ENCODE measurements at places on chromosomes 12 and 14. TPM values are rescaled to one million over a fixed set of nuclear protein-coding genes. Genes with fewer than 3 reads are reported as not detected.

- H3K4me3 ChIP-seq = no peak overlapping the region
- H3K27ac ChIP-seq = no peak overlapping the region
- DNase-seq = no peak
- H3K4me1 ChIP-seq = no peaks in the 10 kb centered on the region
Observed at GRCh38 chr12:99834710-99835109, 150.0 kb downstream of the ANKS1B start.

GRCh38 chr12:90042920-90043641 is 334.4 kb upstream of the ATP2B1 start:
- no peaks in the 10 kb centered on the region for H3K36me3 ChIP-seq
- no peaks in the 10 kb centered on the region for H3K27me3 ChIP-seq
- H3K4me1 ChIP-seq = no peaks in the 10 kb centered on the region
- no peak overlapping the region for H3K27ac ChIP-seq
- DNase-seq = no peak
- no peak overlapping the region for H3K4me3 ChIP-seq

DNA sequence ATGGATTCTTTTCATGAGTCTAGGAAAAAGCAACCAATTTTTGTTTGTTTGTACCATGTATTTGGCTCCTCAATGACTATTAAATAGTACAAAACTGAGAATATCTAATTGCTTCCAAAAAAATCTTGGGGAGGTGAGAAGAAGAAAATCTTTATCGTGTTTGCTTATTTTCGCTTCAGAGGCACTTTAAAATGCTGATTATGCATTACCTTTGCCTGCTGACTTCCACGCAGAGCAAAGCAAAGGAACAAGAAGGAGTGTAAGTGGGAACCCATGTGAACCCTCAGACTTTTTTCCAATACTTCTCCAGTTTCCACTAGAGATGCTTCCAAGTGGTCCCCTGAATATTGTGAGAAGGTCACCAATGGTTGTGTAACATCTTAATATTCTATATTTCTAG is 43.2 kb upstream of the STRN3 start:
- no peaks in the 10 kb centered on the region for H3K27me3 ChIP-seq
- H3K4me1 ChIP-seq = no peaks in the 10 kb centered on the region
- no peak overlapping the region for H3K4me3 ChIP-seq
- no peak for DNase-seq

DNA sequence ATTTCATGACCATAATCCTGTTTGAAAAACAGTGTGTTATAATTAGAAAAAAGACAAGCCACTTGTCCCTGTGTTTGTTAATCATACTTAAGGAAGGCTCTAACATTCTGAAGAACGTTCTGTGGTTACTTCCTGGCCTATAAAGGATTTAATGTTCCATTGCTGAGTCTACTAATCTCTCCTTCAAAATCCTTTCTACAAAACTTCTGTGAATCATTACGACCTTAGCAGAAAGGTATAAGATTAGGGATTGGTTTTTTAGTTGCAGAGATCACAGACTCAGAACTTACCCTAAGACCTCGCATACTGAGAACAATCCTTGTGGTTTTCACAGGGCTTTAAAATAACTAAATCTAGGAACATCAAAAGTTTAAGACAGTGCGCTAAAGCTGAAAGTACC is 48.3 kb downstream of the TMCC3 start:
- no peaks in the 10 kb centered on the region for H3K4me1 ChIP-seq
- no peak overlapping the region for H3K27ac ChIP-seq
- no peak for DNase-seq
- no peak overlapping the region for H3K4me3 ChIP-seq

DNA sequence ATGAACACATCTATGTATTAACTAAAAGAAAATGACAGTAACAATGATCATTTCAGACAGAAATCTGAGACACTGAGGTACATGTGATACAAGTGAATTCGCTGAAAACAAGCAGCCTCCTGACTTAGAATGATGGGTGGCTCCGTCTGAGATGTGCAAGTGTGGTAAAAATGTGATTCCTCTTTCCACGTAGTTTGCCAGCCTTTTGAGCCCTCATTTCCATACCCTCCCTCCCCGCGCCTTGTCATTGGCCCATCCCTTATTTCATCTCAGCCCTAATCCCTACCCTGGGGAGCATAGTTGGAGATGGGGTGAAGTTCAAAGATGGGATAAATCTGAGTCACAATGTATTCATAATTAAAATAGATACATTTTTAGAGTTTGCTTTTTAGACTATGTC is 107.8 kb downstream of the BMP4 start:
- DNase-seq = no peak
- no peak overlapping the region for H3K27ac ChIP-seq
- no peaks in the 10 kb centered on the region for H3K27me3 ChIP-seq
- H3K4me3 ChIP-seq = no peak overlapping the region

AMIGO2 gene
- total RNA-seq = 22.7 TPM

DNA sequence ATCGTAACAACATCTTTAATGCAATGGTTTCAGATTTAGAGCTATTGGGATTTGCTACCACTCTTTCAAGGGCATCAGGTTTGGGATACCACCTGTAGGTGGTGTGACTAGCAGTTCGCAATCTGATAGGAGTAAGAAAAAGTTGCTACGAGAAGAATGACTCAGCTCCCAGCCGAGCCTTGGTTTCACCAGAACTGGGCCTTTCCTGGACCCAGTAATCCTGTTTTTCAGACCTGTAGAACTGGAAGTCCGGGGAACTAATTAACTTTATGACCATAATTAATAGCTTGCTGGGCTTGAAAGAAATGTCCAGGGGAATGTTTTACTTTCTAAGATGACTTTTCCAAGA is 770 bp downstream of the ABHD4 start:
- peaks cover 13% of the 10 kb centered on the region for H3K4me1 ChIP-seq
- H3K27me3 ChIP-seq = no peaks in the 10 kb centered on the region
- H3K27ac ChIP-seq = peak overlapping the region; percentile 91
- peak; percentile 76 for DNase-seq
- H3K4me3 ChIP-seq = peak overlapping the region; percentile 89

OR6C2 gene
- total RNA-seq = not detected

HOXC9 gene
- 1.2 TPM for total RNA-seq

SRRM4 gene
- total RNA-seq = not detected

DNA sequence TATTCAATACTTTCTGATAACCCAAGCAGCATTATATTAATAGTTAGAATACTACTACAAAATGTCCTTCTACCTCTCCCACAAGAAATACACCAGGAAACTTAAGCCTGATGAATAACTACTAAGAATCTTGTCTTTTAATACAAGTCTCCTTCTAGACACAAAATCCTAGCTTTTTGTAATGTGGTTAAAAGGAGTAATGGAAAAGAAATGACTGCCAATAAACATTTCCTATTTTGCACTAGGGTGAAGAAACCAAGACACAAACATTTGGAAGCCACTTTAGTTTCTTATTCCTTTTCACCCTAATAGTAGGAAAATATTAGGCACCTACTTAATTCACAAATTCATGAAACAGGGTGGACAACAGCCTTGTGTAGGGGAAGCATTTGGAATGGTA is 51.3 kb upstream of the TTC7B start:
- no peak for DNase-seq
- H3K4me3 ChIP-seq = no peak overlapping the region
- H3K27ac ChIP-seq = no peak overlapping the region
- no peaks in the 10 kb centered on the region for H3K27me3 ChIP-seq
- H3K4me1 ChIP-seq = no peaks in the 10 kb centered on the region

GRCh38 chr14:77325746-77326094 is 4.9 kb downstream of the GSTZ1 start:
- H3K36me3 ChIP-seq = no peaks in the 10 kb centered on the region
- no peaks in the 10 kb centered on the region for H3K27me3 ChIP-seq
- no peak overlapping the region for H3K4me3 ChIP-seq
- H3K27ac ChIP-seq = no peak overlapping the region

DNA sequence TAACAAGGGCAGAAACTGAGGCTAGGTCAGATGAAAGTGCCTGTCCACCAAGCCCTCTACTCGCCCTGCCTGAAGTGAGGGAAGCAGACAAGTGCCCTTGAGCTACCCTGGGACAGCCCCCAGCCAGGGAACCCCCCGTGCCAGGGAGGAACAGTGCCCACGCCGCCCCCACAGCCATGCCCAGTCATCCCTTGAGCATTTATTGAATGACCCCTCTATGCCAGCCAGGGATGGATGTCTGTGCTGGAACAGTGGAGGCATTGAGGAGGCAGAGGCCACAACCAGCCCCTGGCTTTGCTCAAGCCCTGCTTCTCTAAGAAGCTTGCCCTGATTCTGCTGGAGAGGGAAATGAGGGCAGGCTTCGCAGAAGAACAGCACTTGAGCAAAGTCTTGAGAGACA is 3.7 kb upstream of the AQP6 start:
- DNase-seq = no peak
- no peaks in the 10 kb centered on the region for H3K27me3 ChIP-seq
- H3K4me3 ChIP-seq = no peak overlapping the region
- H3K4me1 ChIP-seq = peaks cover 10% of the 10 kb centered on the region
- no peak overlapping the region for H3K27ac ChIP-seq

- H3K4me1 ChIP-seq = no peaks in the 10 kb centered on the region
- no peaks in the 10 kb centered on the region for H3K27me3 ChIP-seq
- no peak overlapping the region for H3K27ac ChIP-seq
- H3K4me3 ChIP-seq = no peak overlapping the region
- no peak for DNase-seq
Observed at GRCh38 chr14:87282266-87282665, 710.7 kb downstream of the GALC start.

- H3K36me3 ChIP-seq = no peaks in the 10 kb centered on the region
- H3K27me3 ChIP-seq = no peaks in the 10 kb centered on the region
- no peak for DNase-seq
- no peak overlapping the region for H3K27ac ChIP-seq
- no peak overlapping the region for H3K4me3 ChIP-seq
Observed at GRCh38 chr14:55285048-55285652, 13.9 kb downstream of the FBXO34 start.

GRCh38 chr12:53376747-53377146 is 3.2 kb upstream of the SP1 start:
- peaks cover under 1% of the 10 kb centered on the region for H3K36me3 ChIP-seq
- no peak overlapping the region for H3K27ac ChIP-seq
- no peak overlapping the region for H3K4me3 ChIP-seq
- peaks cover 18% of the 10 kb centered on the region for H3K4me1 ChIP-seq

TEX22 gene
- total RNA-seq = not detected

- no peak for DNase-seq
- H3K36me3 ChIP-seq = no peaks in the 10 kb centered on the region
- no peaks in the 10 kb centered on the region for H3K27me3 ChIP-seq
- H3K27ac ChIP-seq = no peak overlapping the region
- H3K4me1 ChIP-seq = no peaks in the 10 kb centered on the region
Observed at GRCh38 chr12:121873216-121873569, 14.5 kb upstream of the HPD start.

DNA sequence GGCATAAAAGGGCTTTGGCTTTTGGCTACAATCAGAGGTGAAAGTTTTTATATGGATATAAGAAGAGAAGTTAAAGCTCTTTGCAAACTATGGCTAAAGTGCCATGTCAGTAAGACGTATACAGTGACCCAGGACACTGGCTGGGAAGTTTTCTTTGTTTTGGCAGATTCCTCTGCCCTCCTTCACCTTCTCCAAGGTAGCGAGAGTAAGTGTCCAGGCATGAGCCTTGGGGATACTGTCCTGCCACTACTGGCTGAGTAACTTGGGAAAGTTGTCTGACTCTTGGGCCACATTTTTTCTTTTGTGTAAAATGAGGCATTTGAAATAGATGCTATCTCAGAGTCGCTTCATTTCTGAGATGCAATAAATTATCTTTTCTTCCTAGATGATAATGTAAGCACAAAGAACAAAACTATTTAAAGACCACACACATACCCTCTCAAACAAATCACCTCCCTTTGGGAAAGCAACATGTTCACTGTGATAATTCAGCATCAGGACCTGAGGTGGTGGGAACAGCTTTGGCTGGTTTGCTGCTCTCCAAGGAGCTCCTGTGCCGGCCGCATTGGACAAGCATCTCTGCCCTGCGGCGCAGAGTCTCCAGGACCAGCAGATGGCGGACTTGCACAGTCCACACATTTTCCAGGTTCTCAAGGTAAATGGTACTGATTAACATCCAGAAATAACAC is 106.3 kb downstream of the PTCSC3 start:
- no peaks in the 10 kb centered on the region for H3K4me1 ChIP-seq
- H3K36me3 ChIP-seq = no peaks in the 10 kb centered on the region
- H3K4me3 ChIP-seq = no peak overlapping the region
- H3K27me3 ChIP-seq = no peaks in the 10 kb centered on the region
- DNase-seq = no peak

DNA sequence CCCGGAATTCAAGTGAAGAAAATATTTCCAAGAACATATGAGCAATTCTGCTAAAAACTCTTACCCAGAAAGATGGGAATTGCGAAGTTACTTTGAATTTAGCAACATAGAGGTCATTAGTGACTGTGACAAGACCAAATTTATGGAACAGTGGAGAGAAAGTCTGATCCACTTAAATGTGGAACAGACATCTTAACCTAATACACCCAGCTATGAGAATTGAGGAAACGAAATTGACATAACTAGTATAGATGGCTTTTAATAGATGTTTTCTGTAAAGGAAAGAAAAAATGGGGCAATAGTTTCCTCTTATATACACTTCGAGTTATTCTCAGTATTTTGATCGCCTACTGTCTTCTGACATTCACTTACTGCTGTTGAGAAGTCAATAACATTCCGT is 4.6 kb downstream of the OVCH1 start:
- H3K4me3 ChIP-seq = no peak overlapping the region
- DNase-seq = no peak
- H3K27me3 ChIP-seq = no peaks in the 10 kb centered on the region
- no peaks in the 10 kb centered on the region for H3K4me1 ChIP-seq
- H3K27ac ChIP-seq = no peak overlapping the region
- no peaks in the 10 kb centered on the region for H3K36me3 ChIP-seq

RFX4 gene
- not detected for total RNA-seq

DNA sequence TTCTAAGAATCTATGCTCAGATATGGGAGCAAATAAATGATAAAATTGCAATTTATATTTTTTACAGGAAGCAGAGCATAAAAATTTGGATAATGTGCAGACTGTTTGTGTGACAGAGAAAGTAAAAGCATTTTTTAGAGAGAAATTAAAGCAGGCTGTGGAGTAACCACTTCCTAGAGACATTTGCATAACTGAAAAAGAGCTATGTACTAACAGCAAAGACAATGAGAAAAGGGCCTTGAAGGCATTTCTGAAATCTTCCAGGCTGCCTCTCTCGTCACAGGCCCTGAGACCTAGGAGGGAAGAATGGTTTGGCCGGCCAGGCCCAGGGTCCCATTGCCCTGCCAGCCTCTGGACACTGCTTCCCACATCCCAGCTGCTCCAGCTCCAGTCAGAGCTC is 247.2 kb downstream of the ALX1 start:
- no peak overlapping the region for H3K4me3 ChIP-seq
- no peaks in the 10 kb centered on the region for H3K4me1 ChIP-seq
- no peaks in the 10 kb centered on the region for H3K36me3 ChIP-seq
- no peaks in the 10 kb centered on the region for H3K27me3 ChIP-seq

- no peak overlapping the region for H3K27ac ChIP-seq
- no peak overlapping the region for H3K4me3 ChIP-seq
- H3K4me1 ChIP-seq = no peaks in the 10 kb centered on the region
- no peak for DNase-seq
- no peaks in the 10 kb centered on the region for H3K27me3 ChIP-seq
Observed at GRCh38 chr12:130439250-130439649, 101.6 kb downstream of the PIWIL1 start.

COQ5 gene
- total RNA-seq = 5.9 TPM

Data from ascending aorta (tissue), 2 donors.